ENCODE measurements at places on chromosomes 7 and 10.
A peak's percentile ranks its signal among the peaks of the same experiment; 100 is the strongest.

- no peak for DNase-seq
Observed at GRCh38 chr10:8073691-8074416, 19.4 kb downstream of the GATA3 start.

DNA sequence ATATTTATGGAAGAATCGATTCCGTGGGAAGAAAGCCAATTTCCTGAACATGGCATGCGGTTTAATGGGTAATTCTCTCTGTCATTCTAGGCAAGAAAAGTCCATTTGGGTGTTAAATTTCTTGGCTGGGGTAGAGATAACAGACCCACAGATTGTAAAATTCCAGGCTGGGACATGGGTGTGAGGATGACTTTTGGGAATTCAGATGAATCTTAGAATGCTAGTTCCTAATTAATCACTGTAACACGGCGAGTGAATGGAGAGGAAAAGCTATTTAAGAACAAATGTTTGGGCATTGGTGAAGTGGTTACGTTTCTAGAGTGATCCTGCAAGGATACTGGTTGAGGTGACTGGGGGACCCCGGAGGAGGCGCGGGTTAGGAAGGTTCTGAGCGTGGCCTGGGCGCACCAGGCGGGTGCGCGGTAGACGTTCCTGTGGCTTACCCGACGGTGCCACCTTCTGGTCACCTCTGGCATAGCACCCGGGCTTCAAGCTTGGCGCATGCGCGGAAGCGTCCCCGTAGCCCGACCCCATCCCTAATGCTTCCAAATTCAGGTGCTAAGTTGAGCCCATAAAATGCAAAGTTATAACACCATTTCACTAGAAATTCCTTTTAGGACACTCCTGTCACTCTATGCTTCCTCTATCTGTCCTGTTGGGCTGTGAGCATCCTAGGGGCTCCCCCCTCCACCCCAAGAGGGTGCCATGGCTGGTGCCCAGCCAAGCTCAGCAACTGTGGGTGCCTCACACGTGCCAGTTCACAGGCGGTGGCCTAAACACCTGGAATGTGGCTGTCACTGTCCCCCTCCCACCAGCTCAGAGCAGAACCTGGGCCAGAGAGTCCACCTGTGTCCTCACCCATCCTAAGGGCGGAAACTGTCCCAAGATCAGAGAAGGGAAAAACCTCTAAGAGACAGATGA, 104.4 kb downstream of the PTPRE start:
- peak; percentile 89 for DNase-seq

DNA sequence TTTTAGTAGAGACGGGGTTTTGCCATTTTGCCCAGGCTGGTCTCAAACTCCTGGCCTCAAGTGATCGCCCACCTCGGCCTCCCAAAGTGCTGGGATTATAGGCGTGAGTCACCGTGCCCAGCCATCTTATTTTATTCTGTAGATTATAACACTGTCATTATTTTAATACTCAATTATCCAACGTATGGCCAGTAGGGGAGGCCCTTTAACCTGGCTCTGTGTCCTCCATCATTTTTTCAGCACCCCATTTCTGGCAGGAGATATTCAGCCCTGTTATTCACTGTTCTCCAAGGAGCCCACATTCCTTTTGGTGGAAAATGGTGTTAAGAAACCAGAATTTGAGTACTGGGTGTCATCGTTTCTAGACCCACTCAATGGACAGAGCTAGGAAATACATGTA, 31.5 kb downstream of the PDSS1 start:
- no peak for DNase-seq

DNA sequence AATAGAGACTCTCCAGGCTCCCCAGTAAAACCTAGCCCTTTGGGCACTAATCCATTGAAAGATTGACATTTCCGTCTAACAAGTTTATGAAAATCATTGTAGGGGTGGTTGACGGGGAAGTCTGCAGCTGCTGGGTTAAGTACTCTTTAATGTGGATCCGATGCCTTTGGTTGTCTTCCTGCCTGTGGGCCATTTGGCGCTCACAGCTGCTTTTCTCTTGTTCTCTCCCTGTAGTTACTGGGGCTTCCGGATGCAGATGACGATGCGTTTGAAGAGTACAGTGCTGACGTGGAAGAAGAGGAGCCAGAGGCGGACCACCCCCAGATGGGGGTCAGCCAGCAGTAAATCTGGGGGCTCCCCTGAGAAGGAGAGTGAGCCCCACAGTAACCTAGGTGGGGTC, 22.4 kb downstream of the MTURN start:
- DNase-seq, result no peak

DNA sequence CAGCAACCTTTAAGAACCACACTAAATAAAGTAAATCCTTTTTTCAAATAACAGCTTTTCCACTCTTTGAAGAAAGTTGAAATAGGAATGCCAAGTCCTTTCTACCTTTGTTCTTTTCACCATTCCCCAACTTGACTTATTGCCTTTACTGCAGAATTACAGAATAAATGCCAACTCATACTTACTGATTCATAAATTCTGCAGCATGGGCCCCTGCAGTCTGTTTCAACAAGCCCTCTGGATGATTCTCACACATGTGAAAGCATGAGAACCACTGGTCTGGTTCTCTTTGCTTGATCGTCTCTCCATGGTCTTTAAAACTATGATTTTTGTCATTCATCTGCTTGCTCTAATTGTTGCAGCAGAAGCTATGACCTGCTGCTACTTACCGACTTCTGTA, 56.1 kb downstream of the HACD1 start:
- no peak for DNase-seq

GRCh38 chr7:24115661-24116060, 168.3 kb upstream of the NPY start:
- DNase-seq, result no peak

- no peak for DNase-seq
Observed at GRCh38 chr10:70695241-70696030, 23.1 kb downstream of the ADAMTS14 start.

- no peak for DNase-seq
Observed at GRCh38 chr7:26140380-26140779, 11.6 kb upstream of the NFE2L3 start.

- DNase-seq, result peak; percentile 7
Observed at GRCh38 chr7:11831736-11832495, at the start of gene THSD7A. TSS of gene THSD7A (minus strand) at chr7:11832198. CDS start at chr7:11831946, 252 bp downstream.

DNA sequence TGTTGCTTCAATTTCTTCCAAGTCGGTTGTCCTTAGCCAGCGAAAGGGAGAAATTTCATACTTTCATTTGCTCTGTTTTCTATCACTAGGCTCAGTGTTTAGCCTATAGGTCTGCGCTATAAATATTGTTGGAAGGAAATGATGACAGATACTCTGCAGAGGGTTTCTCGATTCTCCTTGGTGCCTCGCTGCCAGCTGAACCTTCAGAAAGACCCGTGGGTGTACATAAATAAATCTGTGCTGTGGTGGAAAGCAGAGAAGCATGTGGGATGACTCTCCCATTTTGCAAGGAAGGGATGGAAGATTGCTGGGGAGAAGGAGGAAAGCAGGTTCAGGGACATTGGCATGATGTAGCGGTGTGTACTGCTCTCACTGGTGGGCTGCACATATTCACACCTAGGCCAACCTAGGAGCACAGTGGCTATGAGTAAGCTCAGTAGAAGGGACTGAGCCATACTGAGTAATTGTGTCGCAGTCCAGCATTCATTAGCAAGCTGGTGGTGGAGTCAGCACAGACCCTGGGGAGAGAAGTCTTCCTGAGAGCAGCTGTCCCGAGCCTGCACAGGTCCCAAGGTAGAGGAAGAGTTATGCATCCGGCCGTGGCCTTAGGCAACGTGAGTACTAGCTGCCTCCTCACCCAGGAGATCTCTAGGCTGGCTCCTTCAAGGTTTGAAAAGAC, 50.5 kb downstream of the PNLIPRP3 start:
- DNase-seq, result no peak

- no peak for DNase-seq
Observed at GRCh38 chr10:103677486-103678177, 177.7 kb downstream of the SH3PXD2A start.

DNA sequence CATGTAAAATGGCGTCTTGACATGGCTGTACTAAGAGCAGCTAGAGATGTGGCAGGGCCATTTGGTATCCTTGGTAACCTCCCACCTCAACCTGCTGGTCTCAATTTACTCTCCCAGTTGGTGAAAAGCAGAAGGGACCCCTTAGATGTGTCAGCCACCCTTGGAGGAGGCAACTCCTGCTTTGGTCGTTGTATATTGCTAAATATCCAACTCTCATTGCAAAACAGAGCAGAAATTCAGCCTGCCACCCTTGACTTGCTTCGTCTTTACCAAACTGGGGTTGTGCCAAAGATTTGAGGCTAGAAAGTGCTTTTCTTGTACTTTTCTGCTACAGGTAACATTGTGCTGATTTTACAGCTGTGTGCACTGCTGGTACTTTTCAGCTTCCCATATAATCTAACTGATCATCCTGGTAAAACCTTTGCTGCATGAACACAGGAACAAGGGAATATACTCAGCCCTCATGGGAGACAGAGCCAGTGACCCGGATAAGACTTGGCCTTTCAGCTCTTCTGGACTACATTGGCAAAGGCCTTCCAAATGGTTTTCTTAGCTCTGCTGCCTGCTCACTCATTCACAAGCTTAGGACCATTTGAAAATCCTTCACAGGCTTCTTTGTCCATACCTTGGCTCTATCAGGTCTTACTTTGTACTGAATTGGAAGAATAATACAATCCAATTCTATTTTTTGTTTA, 2.2 kb upstream of the VSTM4 start:
- DNase-seq, result no peak
